Amniotic epithelial cell (primary cell): ENCODE measurements at places on chromosomes 3 and 15.
A peak's percentile ranks its signal among the peaks of the same experiment; 100 is the strongest.

DNA sequence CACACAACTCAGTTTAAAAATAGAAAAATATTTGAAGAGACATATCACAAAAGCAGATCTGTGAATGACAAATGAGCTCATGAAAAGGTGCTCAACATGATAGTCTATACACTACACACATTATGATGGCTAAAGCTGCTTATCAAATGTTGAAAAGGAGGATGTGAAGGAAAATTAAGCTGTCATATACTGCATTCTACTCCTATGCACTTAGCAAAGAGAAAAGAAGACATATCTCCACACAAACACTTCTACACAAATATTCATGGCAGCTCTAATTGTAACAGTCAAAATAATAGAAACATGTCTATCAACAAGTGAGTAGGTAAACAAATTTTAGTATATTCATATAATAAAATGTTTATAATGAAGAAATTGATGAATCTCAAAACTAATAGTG, 540.5 kb downstream of the PLOD2 start:
- DNase-seq, result no peak

DNA sequence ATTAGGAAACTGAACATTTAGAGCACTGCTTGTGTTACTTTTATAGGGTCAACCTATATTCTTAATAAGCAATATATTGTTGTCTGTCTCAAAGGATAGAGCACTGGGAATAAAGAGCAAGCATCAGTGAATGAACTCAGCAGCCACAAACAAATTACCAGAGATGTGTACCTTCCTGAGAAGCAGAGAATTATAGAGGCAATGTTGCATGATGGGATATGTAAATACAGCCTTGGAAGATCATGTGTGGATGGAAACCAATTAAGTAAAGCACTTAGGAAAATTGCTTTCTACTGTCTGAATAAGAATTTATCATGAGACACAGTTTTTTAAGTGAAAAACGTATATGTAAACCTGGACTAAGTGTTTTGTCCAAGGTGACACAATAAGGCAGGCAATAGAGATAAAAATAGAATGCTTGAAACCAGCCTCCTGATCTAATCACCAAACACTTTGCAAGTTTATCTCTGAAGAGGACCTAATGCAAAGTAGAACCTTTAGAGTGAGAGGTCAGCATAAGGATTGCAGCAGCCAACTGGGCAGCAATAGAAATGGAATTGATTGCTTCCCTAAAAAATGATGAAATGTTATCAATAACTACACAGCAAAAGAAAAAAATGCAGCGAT, 848.0 kb downstream of the TUSC7 start:
- DNase-seq, result no peak

- peak; percentile 57 for DNase-seq
These were observed 6.3 kb downstream of the THOC7 start for GRCh38 chr3:63857311-63857710.

DNA sequence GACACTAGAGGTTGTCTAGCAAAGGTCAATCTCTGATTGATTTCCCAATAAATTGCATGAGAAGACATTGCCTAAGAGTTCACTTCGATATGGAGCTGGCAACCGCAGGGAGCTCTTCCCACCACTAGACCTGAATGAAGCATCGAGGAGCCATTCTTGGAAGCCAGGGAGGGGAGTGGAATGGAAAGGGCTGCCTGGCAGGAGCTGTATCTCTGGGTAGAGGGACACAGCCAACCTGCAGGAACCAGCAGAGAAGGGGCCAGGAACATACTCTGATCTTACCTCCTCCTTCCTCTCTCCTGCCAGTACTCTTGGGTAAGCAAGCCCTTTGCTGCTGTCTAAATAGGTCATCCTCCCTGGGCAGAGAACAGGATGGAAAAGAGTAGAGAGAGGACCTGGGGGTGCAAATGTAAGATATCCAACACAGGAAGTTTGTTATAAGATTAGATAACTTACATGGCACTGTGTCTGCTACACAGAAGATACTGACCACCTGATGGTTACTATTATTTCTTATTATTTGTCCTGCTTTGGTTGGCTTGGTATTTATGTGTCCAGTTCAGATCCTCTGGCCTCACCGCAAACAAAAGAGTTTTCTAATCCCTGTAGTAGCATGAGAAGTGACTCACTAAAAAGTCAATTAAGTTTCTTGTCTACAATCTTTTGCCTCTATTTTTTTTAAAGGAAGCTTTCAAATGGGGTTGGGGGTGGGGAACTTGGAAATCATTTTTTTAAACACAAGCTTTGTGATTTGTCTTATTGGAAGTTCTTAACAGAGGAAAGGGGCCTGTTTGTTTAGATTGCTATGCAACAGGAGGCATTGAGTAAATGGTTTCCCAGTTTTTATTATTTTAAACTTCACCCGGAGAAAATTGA, 156.7 kb upstream of the TSC22D2 start:
- DNase-seq, result peak; percentile 56

DNA sequence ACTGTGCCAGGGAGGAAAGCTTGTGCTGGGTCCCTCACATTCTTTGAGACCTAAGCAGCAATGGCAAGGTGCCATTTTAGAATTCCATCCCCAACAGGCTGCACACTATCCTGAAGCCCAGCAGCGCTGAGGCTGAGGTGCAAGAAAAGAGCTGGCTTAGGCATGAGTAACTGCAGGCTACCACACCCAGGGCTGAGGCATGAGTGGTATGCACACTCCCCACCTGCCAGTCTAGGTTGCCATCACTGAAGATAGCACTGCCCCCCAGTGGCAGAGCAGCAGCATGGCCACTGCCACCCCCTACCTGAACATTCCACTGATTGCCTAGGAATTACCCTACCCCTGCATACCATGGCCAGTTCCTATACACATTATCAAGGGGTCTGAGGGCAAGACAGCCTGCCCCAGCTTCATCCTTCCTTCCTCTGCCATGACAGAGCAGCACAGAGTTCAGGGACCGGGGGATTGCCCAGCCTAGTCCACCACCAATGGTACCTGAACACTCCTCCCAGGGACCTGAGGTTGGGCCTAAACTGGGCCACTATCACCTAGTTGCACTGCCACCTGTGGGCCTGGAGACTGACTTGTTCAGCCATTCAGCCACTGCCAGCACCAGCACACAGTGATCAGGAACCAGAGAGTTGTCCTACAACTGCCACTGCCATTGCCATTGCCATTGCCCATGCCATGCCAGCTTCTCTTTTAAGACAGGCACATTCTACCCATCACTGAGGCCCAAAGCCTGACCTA, 129.8 kb downstream of the SATB1 start:
- DNase-seq, result peak; percentile 6

DNA sequence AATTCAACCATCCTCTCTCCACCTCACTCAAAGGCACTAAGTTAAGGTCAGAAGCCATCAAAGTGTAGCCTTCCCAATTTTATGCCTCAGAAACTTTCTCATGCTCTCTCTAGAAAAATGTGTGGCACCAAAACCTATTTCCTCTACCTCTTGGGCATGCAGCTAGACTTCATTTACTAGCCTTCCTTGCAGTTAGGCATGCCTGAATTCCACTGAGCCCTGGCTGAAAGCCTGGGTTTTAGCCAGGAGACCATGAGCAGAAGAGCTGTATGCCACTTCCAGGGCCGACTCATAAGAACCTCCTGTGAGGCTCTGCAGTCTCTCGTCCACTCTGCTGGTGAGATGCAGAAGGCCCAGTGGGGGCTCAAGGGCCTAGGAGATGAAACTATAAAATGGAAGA, 145.0 kb downstream of the MYLK start:
- no peak for DNase-seq

- DNase-seq, result peak; percentile 64
These were observed 6.2 kb upstream of the TIPARP start for GRCh38 chr3:156668073-156668763.

GRCh38 chr3:48270306-48270705, 29.4 kb downstream of the ZNF589 start:
- no peak for DNase-seq

DNA sequence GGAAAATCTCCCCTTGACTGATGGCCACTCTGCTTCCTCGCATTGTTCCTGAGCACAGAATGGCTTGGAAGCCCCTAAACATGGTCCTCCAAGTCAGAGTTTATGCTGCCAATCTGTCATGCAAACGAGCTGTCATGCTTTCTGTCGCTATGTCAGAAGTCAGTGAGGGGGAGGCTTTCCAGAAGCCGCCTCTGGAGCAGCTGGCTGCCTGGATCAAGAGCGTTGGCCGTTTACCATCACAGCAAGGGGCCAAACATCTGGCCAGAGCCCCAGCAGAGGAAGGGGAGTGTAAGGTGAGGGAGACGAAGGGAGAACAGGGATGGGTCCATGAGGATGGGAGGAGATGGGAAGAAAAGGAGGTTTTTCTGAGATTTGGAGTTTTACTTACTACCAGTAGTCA, 372.6 kb upstream of the NR2F2 start:
- no peak for DNase-seq

- peak; percentile 37 for DNase-seq
These were observed 326.7 kb upstream of the TBL1XR1 start for GRCh38 chr3:177523872-177524438.

- no peak for DNase-seq
These were observed at the start of gene GSK3B for GRCh38 chr3:120093911-120094775. Gene GSK3B (minus strand): TSS chr3:120094447. CDS start chr3:120093434, 1,013 bp downstream.

GRCh38 chr15:89378296-89379151, 43.9 kb upstream of the POLG start:
- no peak for DNase-seq

DNA sequence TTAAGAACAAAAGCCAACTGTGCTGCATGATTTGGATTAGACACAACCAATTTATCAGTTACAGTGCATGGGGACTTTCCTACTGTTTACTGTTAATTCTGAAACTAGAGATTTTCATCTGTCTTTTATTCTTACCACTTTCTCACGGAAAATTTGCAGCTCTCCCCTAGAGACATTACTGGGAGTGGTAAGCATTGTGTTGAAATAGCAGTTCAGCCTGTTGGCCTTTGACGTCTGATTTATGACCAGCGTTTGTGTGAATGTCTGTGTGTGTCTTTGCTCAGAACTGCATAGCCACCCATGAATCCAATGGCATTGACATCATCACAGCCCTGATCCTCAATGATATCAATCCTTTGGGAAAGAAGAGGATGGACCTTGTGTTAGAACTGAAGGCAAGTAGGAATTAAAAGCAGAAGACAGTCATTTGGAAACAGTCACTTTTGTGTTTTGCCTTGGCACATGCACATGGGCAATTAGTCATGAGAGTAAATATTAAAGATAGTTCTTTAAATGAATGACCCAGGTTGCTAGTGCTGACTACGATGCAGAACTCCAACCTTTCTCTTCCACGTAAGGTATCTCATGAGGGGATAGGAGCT, 202.2 kb upstream of the BHLHE40 start:
- peak; percentile 27 for DNase-seq

- peak; percentile 77 for DNase-seq
These were observed 1.9 kb upstream of the ADPGK start for GRCh38 chr15:72785432-72785831.

- no peak for DNase-seq
These were observed 221.2 kb downstream of the SQOR start for GRCh38 chr15:45855907-45856579.

DNA sequence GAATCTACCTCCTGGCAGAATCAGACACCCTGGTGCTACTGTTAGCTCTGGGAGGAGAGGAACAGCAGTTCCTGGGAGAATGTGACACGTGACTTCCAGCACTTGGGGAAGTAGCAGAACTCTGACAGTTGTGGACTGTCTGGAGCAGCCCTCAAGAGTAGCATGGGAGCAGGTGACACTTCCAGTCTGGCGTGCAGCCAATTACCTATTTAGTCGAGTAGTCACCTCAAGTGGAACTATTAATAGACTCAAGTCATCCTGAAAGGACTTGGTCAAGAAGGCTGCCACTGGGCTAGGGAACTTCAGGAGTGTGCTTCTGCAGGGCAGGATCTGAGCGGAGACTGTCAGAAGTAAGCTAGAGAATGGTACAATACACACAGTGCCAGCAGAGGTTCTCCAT, 62.3 kb downstream of the MTHFS start:
- no peak for DNase-seq

- DNase-seq, result no peak
These were observed 32.5 kb downstream of the DCUN1D1 start for GRCh38 chr3:182947888-182948287.

GRCh38 chr3:135348690-135349089, 553.6 kb downstream of the EPHB1 start:
- DNase-seq, result no peak

DNA sequence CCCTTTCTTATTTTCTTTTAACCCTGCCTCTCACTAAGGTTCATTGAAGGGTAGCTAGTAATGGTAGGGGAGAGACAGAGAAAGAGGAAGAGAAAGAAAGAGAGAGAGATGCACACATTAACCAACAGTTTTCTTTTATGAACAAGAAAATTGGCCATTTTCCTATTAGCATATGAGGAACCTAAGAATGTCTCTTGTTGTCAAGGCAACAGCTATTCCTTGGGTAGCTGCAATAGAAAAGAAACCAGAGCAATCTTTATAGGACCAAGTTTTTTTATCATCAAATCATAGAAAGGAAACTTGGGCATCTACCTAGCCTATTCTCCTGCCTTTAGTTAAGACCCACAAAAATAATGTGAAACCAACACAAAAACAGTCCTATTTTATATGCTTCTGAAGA, 15.0 kb upstream of the CCDC39 start:
- DNase-seq, result no peak

- DNase-seq, result peak; percentile 94
These were observed 1.2 kb downstream of the RAB43 start for GRCh38 chr3:129120254-129121004.

DNA sequence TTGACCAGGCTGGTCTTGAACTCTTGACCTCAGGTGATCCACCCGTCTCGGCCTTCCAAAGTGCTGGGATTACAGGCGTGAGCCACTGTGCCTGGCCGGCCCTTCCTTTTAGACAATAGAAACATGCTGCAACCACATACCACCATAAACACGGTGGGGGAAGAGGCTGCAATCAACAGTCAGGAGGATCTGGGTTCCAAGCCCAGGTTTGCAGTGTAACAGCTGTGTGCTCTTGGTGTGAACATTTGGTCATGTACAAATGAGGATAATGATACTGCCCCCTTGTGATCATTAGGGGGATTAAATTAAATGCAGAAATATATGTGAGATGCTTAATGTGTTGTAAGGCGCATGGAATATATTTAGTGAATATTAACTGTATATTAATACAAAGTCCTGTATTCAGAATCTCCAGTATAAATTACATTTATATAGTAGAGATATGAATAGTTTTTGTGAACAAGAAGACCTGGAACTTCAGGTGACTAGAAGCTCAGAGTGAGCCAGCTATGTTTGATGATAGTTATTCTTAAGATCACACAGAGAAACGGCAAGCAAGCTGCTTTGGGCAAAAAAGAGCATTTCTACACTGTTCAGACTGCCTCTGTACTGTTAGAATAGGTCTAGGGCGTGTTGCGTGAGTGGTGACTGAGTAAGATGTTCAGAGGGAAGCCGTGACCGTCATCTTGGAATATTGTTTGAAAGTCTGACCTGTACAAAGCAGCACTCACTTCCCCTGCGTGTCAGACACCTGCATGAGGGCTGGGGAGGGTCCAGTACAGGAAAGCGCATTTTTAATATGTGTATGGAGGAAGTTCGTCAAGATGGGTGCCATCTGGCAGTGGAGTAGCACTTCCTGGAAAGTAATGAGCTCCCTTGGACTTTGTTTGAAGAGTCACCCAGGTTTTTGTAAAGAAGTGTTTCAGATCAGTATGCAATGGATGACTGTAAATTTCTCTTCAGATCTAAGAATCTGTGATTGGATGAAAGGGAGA, 125.8 kb downstream of the PGPEP1L start:
- DNase-seq, result peak; percentile 78

GRCh38 chr15:48754011-48754410, 56.9 kb downstream of the CEP152 start:
- peak; percentile 29 for DNase-seq
